DND-41 (cell line): ENCODE measurements at places on chromosomes 3 and 15.

- DNase-seq: no peak
Measured at GRCh38 chr3:58609990-58610389, 32.8 kb upstream of the FAM107A start.

- peak; percentile 51 for DNase-seq
Measured at GRCh38 chr15:77702211-77702957, 69.7 kb upstream of the LINGO1 start.

DNA sequence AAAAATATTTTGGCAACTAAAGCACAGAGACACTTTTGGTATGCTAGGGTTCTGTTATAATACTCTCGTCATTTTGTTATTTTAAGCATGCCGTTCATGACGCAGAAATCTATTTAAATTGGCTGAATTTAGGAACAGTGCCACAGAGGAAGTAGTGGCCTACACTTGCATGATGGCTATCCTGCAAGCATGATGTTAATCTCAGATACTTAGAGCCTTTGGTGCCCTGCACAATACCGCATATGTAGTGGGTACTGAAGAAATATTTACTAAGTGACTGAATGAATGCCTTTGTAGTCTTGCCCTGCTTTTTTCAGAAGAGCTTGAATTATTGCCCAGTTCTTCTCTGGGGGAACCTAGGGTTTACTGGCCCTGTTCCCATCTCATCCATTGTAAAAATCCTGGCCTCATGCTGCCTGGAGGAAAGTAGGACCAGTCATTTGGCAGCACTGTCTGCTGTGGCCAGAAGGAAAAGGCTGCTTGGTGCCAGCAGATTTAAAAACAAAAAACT is 79.0 kb downstream of the SERPINI1 start:
- no peak for DNase-seq

GRCh38 chr15:81270781-81271491 is 53.0 kb downstream of the STARD5 start:
- no peak for DNase-seq

GRCh38 chr3:2862366-2862765 is 247.8 kb downstream of the IL5RA start:
- DNase-seq: no peak

DNA sequence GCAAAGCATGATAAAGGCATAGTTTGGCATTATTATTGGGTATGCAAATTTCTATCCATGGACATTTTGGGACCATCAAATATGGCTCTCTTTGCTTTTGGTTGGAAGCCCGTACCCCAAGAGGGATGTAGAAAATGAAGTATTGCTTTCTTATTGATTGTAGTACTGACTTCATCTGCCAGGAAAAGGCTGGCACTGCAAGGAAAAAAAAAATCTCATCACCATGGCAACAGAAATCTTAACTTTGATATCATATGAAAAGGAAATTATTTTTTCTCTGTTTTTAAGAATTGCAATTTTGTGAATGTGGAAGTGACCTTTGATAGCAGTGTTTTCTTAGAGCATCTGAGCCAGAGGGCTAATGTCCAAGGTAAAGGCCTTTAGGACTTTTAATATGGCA is 151.7 kb downstream of the TMEM108 start:
- DNase-seq: no peak

DNA sequence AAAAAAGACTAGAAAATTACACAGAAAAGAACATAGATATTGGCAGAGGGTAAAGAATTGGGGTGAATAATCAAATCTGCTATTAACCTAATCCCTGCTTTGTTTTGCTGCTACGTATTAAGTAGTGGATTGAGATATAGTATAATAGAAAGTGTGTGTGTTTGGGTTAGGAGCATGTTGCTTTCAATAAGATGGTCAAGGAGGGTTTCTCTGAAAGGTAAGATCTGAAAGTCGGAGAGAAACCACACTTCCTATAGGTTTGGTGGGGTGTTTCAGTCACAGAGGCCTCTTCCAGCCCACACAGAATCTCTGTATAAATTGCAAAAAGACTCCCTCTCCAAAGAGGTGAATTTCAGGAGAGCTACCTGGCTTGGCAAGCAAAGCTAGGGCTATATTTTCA is 345.7 kb upstream of the SATB1 start:
- no peak for DNase-seq

DNA sequence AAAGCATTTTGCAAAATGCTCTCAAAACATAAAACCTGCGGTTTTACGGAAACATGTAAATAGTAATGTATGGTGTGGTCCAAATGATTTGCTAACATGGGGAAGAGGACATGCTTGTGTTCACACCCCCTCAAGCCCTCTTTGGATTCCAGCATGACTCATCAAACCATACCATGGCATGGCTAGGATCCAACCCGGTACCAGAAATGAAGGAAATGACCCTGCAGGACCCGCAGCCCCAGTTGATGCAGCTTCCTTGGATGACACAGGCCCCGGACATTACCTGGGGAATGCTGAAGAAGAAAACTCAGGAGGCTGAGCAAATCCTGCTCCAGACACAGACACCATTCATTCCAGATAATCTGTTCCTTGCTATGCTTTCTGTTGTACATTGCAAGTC is 222.9 kb downstream of the DTWD1 start:
- DNase-seq: no peak

DNA sequence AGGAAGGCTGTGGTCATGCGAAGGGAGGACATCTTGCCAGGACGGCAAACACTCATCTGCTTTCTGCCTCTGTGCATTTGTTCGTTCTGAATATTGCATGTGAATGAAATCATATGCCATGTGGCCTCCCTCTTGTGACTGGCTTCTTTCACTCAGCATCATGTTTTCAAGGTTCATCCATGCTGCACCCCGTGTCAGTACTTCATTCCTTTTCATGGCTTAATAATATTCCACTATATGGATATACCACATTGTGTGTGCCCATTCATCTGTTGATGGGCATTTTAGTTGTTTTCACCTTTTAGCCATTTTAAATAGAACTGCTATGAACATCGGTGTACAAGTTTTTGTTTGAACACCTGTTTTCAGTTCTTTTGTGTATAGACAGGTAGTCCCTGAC is 118.7 kb downstream of the GABRG3 start:
- DNase-seq: no peak

- DNase-seq: no peak
Measured at GRCh38 chr3:115651087-115651486, 27.8 kb downstream of the GAP43 start.

- DNase-seq: no peak
Measured at GRCh38 chr3:16447135-16447534, 66.4 kb downstream of the RFTN1 start.

- no peak for DNase-seq
Measured at GRCh38 chr3:24519368-24520100, 24.9 kb upstream of the THRB start.

DNA sequence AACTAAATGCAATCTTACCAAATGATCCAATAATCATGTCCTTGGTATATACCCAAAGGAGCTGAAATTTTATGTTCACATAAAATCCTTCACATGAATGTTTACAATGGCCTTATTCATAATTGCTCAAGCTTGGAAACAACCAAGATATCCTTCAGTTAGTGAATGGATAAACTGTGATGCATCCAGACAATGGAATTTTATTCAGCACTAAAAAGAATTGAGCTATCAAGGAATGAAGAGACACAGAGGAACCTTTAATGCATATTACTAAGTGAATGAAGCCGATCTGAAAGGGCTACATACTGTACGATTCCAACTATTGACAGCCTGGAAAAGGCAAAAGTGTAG is 168.4 kb downstream of the PDE8A start:
- DNase-seq: no peak

DNA sequence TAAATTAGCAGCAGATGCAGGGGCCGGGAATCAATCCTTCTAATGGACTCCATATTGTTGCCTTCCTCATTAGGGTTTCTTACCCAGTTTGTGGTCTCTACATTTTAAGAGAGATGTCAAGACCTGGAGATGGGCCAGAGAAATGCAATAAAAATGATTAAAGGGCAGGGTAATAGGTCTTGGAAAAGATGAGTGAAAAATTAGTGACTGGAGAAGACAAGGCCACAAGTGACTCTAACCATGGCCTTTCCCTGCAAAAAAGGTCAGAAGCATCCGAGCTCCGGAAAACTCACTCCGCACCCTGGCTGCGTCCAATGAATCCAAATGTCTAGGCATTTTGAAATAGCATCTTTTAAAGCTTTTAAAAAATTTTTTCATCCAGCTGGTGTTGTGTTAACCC is 152.8 kb downstream of the ARRDC4 start:
- DNase-seq: no peak

- no peak for DNase-seq
Measured at GRCh38 chr3:56145410-56145809, 322.9 kb downstream of the ERC2 start.

DNA sequence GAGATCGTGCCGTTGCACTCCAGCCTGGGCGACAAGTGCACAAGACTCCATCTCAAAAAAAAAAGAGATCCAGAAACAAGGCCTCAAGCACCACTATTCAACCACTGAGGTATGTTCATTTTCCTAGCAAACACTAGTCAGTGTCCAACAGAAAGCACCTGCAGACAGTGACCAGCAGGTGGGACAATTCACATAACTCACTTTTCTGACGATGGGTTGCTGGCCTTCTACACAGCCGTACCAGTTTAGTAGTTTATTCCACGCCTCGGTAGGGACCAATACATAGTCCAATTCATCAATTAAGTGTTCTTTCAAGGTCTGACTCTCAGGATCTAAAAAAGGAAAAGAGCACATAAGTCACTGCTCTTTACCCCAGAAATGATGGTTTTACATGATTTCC is 12.4 kb downstream of the USP4 start:
- no peak for DNase-seq
